Renal pelvis (tissue), 12 donors: ENCODE measurements at places on chromosomes 3 and 15.
A peak's percentile ranks its signal among the peaks of the same experiment; 100 is the strongest.

- DNase-seq, result no peak
Observed at GRCh38 chr15:49225572-49226281, 55.7 kb downstream of the GALK2 start.

- DNase-seq, result peak; percentile 37
Observed at GRCh38 chr3:189144645-189145044, 27.1 kb upstream of the TPRG1 start.

DNA sequence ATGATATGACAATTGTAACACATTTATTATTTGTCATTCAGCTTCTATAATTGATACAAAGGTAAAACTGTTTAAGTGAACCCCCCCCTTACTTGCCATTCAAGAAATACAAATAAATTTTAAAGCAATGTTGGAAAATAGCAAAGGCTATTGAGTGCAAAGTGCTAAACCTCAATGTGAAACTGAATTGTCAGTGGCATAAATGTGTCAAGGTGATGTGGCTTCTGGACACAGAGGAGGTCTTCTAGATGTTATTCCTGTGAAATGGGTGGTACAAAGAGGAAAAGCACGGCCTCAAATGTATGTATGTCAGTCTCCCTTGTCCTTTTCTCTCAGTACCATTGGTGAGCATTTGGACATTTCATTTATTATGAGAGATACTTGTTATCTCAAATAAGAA is 149.4 kb downstream of the MCTP2 start:
- no peak for DNase-seq

DNA sequence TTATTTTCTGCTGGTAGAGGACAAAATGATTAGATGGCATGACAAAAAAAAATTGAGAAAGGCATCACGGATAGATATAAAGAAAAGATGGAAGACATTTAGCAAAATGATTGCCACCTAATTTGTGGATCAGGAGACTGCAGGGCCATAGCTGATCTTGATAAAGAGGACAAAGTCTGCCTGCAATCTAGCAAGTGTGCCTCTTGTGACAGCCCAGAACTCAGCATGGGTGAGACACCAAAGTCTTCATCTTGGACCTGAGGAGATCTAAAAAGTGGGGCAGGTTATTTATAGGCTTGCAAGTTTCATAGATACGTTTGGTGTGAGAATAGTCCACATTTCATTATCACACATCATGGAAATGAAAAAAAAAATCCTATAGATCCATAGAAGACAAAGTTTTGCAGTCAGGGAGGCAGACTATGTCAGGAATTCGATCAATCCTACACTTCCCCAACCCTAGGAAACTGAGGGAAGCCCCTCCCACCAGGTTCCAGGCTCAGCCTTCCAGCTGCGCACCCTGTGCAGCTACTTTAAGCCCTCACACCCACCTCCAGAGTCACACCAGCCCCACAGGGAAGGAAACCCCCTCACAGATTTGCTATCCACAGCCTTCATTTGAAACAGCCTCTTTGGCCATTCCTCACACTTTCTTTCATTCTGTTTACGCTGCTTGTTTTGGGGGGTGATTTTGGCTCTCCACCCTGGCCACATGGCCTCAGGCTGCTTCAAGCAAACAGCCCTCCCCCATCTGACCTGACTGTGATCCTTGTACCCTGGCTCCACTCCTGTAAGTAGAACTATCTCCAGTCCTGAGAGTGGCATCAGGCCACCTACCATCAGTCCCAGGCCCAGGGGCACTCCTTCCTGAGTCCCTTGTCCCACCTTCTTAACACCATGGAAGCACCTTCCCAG is 28.1 kb upstream of the KLHL6 start:
- no peak for DNase-seq

DNA sequence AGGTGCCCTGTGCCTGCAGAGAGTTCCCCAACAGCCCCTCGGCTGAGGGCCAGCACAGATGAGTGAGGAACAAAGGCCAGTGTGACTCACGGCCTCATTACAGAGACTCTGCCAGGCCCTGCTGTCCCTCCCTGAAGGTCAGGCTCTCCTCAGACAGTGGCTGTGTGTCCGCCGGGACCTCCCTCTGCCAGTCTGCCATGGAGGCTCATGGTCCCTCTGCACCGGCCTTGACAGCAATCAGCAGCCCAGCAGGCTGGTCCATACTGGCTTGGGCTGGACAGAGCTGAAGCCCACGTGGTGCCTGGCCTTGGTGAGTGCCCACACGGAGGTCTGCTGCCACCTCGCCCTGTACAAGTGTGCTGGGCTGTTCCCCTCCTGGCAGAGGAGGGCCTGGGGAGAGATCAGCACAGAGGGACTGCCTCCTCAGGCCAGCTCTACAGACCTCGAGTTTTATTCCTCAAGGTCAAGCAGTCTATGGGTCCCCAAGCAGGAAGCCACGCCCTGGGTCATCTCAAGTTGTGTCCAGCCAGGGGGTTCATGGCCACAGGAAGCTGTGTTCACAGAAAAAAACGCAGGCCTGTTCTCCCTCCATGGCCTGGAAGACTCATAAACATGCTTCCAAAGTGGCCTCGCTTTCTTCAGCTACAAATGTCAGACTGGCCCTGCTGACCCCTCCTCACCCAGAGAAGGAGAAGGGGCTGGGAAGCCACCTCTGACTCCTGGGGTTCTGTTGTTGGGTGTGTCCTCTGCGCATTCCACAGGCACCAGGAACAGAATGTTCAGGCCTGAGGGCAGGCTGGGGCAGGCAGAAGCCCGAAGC is 27.0 kb downstream of the SLC41A3 start:
- no peak for DNase-seq

- DNase-seq, result no peak
Observed at GRCh38 chr3:32395496-32395895, 3.8 kb downstream of the CMTM7 start.

DNA sequence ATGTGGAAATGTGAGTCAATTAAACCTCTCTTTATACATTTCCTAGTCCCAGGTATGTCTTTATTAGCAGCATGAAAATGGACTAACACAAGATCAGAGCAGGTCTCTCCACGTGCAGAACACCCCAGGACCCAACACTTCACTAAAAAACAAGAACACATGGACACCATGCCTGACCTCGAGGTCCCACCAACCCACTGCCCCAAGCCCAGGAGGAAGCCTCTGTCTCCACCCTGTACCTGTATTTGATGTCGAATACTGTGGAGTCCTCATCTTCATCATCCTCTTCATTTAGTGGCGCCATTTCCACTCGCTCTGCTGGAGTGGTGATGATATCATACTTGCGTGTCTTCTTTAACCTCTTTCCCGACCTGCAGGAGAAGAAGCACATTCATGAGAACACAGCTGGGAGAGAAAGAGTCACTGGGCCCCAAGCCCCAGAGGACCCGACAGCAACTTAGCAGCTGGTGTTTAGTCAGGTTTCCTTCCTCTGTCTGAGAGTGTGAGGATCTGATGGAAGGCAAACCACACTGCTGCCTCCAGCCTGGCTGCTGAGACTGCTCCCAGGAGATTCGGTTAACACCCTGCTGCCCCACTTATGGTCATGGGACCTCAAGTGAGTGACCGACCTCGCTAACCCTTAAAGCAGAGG is 25.5 kb downstream of the FAM174B start:
- no peak for DNase-seq

GRCh38 chr15:31047437-31047836 is 54.1 kb downstream of the TRPM1 start:
- DNase-seq, result no peak

GRCh38 chr15:50149090-50149489 is 30.1 kb upstream of the ATP8B4 start:
- no peak for DNase-seq

- DNase-seq, result no peak
Observed at GRCh38 chr15:63329567-63330350, 51.9 kb downstream of the CA12 start.

- DNase-seq, result peak; percentile 39
Observed at GRCh38 chr3:30934208-30934550, 39.7 kb upstream of the GADL1 start.

- DNase-seq, result no peak
Observed at GRCh38 chr3:158994386-158994785, 192.5 kb downstream of the MFSD1 start.

DNA sequence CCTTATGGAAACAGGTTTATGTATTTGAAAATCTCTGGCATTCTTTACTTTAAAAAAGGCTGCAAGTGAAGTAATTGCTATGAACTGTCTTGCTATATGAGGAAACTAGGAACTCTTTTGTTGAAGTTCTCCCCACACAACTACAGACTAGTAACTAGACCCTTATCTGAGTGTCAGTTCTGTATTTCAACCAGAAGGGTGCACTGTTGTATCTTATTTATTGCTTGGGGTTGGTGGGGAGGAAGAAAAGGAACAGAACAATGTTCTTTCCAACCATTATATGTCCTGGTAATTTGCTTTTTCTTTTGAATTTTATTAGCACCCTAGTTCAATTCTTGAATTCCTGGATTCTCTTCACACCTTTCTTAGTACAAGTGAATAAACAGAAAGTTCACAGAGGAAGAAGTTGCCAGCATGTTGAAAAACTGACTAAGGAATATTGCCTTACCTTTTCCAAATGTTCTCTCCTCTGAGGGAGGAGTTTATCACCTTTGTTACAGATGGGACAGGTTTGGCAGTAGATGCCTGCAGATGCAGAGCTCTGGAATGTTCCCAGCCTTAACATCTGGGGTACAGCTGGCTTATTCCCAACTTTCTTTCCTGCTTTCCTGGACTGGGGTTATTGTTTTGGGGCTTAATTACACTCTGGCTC is 162.4 kb upstream of the CFAP20DC start:
- peak; percentile 65 for DNase-seq

DNA sequence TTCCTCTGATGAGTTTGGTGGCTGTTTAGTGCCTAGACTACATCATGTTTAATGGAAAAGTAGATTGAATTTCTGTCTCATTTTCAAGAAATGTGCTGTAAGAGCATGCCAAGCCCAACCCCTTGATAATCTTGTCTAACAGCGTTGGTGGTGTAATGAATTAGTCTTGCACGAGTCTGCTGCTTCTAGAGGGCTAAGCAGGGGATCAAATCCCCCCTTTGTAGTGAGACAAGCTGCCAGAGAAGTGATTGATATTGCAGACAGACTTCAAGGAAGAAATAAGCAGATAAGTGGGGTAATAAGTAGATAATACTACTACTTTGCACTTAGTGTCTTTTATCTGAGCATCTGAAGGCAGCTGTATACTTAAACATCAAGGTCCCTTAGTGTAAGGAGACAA is 141.4 kb downstream of the TP63 start:
- no peak for DNase-seq

- DNase-seq, result no peak
Observed at GRCh38 chr3:3783210-3783609, 16.0 kb upstream of the LRRN1 start.

GRCh38 chr3:150764566-150764965 is 1.6 kb upstream of the SIAH2 start:
- no peak for DNase-seq

- no peak for DNase-seq
Observed at GRCh38 chr3:56075089-56075488, 393.2 kb downstream of the ERC2 start.

DNA sequence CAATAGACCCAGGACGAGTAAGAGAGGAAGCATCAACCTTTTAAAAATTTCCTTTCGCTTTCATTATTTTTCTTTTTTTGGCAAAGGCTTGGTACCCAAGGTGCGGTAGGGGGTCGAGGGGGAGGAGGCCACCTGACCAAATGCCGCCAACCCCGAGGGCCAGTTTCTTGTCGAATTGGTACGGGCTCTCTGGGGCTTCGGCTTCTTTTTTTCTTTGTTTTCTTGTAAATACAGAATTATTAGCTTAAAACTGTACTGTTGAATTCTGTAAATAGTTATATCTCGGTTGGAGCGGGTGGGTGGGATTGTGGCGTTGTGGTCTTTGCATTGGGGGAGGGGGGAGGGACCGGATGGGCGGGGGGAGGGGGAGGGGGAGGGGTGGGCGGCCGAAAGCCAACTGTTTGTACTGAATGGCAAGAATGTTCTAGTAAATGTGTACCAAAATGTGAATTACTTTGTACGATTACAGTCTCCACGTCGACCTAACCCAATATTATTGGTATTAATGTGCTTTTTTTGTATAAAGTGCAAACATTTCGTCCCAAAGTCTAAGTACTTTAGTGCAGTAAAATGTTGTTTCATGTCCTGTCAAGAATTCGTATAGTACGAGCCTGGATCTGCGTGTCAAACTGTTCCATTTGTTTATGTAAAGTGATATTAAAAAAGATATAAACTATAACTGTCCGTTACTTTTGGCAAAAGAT is 4.7 kb downstream of the ZIC1 start:
- DNase-seq, result no peak

DNA sequence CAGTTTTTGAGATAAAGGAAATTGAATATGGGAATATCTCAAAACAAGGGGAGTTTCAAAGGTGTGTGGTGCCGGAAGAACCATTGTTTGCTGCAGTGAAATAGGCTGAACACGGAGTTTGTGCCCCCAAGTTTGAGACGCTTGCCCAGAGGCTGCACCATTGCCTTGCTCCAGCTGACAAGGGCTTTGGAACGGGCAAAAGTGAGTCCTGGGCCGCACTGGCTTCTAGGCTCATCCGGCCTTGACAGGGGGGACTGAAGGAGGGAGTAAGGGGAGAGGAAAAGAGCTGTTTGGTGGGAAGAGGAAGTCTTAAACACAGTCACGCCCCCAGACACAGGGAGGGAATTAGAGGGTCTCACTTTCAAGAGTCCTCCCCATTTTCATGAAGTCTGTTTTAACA is 269.9 kb downstream of the FAM43A start:
- no peak for DNase-seq

DNA sequence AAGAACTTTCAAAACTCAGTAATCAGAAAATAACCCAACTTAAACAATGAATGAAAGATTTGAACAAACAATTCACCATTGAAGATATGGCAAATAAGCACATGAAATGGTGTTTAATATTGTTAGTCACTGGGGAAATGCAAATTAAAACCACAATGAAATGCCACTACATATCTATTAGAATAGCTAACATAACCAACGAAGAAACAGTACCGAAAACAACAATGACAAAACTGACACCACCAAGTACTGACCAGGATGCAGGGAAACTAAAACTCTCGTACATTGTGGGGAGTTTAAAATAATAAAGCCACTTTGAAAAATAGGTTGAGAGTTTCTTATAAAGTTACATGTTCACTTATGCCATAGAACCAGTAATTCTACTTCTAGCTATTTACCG is 69.1 kb downstream of the KBTBD8 start:
- DNase-seq, result no peak
